ENCODE measurements at places on chromosomes 11 and 22. TPM values are rescaled to one million over a fixed set of nuclear protein-coding genes. Genes with fewer than 3 reads are reported as not detected.

Gene B3GAT3
- total RNA-seq = 16.0 TPM

Gene OR6A2
- not detected for total RNA-seq

Gene OR4A47
- not detected for total RNA-seq

DNA sequence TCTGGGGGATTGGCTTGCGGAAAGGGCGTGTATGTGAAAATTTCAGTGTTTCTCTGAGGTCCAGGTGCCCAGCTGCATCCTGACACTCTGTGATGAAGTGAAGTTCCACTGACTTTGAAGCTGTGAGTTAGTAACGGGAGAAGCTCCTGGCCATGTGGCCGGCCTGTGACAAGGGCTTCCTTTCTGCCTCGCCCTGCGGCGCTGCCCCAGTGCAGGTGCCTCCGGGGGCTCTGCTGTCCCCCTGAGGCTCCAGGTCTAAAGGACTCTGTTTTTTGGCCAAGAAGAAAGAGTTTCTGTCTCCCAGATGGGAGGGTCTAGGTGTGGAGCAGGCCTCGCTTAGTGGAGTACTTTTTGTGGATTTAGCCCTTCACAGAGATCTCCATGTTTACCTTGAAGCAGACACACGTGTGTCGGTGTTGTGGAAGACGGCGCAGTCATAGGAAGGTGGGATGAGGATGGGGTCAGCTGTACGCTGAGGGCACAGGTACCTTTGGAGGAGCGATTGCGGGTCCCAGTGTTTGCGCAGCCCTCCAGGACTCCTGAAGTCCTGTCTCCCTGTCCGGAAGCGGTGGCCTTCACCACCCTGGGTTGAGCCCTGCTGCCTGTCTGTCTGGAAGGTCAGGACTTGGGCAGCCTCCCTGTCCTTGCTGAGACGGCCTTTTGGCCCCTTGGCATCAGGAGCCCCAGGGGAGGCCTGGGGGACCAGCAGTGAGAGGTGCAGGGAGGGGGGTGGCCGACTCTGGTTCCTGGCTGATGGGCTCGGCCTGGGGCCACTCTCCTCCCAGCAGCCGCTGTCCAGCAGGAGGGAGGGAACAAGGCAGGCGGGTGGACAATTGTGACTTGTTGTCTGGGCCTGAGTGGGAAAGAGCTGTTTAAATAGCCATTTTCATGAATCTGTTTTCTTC lies 1249.3 kb downstream of the BRD1 start:
- DNase-seq = no peak

- no peak for DNase-seq
Observed at GRCh38 chr22:31394326-31394725, 5.1 kb upstream of the DRG1 start.

GRCh38 chr11:92227959-92228935 lies 3.6 kb downstream of the FAT3 start:
- no peak for DNase-seq

DNA sequence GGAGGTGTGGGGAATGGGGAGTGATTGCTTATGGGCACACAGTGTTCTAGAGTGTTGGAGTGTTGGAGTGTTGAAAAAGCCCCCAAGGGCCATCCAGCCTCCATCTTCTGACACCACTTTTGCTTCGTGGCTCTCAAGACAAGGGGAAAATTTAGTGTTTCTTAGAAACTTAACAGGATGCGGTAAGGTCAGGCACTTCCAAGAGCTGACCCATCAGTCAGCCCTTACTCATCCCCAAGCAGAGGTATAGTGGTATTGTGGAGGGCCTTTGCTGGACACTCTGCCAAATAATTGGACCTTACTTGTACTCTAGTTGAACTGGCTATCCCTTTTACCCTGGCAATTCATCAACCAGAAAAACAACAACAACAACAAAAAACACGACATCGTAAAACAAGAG lies 14.8 kb upstream of the ALDH3B2 start:
- DNase-seq = no peak

DNA sequence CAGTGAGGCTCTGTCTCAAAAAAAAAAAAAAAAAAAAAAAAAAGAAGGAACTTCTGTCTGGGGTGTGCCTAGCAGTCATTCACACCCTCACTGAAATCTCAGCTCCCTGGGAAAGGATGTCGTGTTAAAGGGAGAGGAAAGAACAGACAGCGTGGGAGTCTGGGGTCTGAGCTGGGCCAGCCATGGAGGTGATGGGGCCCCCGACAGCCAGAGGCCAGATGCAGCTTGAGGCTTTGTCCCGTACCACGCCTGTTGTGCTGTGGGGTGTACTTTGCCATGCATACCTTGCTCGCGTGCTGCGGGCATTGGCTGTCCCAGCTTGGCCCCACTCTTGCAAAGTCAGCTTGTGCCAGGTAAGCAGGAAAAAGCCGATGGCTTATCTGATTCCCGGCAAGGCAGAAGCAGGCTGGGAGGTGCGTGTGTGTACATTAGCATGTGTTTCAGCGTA lies 4.6 kb downstream of the SYT12 start:
- no peak for DNase-seq

DNA sequence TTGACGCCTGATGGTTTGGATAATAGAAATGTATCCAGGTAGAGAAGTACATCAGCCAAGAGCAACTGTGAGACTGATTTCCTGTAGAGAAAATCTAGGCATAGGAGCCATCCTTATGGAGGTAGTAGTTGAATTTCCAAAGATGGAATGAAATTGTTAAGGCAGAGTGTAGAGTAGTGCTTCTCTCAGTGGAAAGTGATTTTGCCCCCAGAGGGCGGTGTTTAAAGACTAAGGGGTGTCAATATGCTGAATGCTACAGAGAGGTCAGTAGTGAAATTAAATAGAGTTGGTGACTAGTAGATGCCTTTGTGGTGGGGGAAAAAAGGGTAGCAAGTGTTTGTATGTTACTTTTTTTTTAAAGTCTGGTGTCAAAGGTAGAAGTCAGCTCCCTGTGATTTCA lies 54.5 kb downstream of the TRIM44 start:
- DNase-seq = no peak

- DNase-seq = no peak
Observed at GRCh38 chr22:19636696-19637407, 77.5 kb upstream of the SEPTIN5 start.

Data from cardiac septum (tissue), 1 donor.